ENCODE measurements at places on chromosomes 1 and 21.

- no peak for DNase-seq
Measured at GRCh38 chr1:21524686-21525339, 15.6 kb downstream of the ALPL start.

DNA sequence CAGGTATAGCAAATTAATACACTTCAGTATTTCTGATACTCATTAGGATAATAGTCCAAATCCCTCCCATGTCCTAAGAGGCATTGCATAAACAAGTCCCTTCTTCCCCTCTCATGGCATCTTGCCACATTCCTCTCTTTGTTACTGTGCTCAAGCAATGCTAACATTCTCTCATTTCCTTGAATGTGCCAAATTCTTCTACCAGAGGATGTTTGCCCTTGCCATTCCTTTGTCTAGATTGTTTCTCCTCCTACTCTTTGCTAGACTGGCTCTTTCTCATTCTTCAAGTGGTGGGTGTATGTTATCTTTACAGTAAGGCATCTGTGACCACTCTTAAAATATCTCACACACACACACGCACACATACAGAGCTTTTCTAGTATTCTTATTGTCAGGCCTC, 621.0 kb upstream of the CXADR start:
- peak; percentile 59 for DNase-seq

DNA sequence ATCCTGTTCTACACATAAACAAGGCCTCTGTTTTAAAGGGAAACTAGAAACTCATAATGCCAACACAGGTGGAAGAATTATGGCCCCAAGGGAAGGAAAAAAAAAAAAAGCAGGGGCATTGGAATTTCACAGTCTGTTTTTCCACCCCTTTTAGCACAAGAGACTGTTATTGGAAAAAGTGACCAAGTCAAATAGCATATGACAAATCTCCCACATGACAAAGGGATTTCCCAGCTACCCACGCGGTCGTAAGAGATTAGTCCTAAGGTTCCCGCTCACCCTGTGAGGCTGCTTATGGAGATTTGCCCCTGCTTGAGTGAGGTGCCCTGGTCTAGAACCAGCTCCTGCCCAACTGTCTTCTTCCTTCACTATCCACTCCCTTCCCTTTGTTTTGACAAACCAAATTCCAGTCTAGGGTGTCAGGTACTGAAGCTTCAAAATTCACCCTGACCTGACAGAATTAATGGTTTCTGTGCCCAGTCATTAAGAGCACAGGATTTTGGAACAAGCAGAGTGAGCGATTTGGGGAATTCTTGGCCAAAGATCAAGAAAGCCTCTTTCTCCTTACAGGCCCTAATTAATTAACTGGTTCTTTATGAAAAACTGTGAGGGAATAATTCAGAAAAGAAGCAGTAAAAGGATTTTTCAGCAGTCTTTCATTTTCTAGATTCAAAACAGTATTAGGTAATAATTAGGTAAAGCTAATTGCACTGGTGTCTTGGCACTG, 107.3 kb downstream of the NMNAT2 start:
- DNase-seq = no peak

DNA sequence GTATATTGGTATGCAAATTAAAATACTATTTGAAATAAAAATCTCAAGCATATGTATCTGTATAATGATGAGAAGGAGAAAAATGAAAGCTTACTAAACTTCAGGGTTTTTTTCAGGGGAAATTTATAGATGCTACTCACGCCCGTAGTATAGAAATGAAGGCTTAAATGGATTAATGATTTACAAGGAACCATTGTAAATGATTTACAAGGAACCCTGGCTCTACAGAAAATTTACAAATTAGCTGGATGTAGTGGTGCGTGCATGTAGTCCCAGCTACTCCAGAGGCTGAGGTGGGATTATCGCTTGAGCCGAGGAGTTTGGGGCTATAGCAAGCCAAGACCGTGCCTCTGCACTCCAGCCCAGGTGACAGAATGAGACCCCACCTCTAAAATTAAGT, 150.5 kb downstream of the PCBP3 start:
- DNase-seq = no peak

- no peak for DNase-seq
Measured at GRCh38 chr1:92503926-92504285, 17.2 kb upstream of the GFI1 start.

GRCh38 chr1:231383159-231383860, 38.8 kb downstream of the EGLN1 start:
- no peak for DNase-seq

DNA sequence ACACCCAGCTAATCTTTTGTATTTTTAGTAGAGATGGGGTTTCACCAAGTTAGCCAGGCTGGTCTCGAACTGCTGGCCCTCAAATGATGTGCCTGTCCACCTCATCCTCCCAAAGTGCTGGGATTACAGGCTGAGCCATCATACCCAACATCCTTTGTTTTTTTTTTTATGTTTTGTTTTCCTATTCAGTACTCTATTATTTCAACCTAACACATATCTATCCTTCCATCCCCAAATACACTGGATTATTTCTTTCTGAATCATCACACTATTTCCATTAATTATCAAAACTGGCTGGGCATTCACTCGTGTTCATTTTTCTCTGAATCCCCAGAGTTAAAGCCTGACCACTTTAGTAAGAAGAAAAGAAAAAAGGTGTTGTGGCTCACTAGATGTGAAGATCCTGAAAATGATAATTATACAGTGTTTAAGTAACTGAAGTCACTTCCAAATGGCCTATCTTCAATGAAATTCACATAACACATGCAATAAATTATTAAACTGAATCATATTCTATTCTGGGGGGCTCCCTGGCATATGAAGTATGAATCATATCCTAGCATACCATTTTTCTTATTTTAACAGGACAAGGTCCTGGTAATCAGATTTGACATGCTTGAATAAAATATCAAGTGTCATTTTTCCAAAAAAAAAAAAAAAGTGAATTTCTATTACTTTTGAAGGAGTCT, 1754.2 kb downstream of the BRINP3 start:
- peak; percentile 24 for DNase-seq

DNA sequence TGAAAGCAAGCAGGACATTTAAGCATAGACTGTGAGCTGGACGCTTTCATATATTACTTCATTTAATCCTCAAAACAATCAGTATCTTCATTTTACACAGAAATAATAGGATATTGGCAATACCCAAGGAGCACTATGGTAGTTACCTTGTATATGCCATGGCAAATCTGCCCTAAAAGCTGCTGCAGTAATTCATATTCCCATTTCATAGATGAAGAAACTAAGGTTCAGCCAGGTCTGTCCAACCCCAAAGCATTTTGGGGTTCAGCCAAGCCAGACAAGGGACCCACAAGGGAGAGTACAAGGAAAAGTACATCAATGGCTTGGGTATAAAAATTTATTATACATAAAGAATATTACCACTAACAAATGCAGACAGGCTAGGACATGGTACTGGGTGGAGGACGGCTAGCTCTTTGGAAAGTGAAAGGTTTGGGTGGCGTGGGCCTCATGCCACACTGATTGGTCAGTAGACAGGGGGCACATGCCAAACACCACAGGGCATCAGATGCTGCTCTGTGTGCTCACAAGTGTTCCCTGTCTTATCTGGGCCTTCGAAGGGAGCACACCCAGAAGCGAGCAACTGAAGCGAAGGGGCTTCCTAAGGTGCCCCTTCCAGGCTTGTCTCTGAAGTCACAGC, 23.9 kb upstream of the PTAFR start:
- DNase-seq = no peak

GRCh38 chr1:202750761-202751160, 40.5 kb upstream of the SYT2 start:
- no peak for DNase-seq

- DNase-seq = no peak
Measured at GRCh38 chr1:22533244-22533895, 29.9 kb upstream of the EPHA8 start.

Measured in HS-27A (cell line).